A172 (cell line): ENCODE measurements at places on chromosomes 1 and 21.
A peak's percentile ranks its signal among the peaks of the same experiment; 100 is the strongest.

DNA sequence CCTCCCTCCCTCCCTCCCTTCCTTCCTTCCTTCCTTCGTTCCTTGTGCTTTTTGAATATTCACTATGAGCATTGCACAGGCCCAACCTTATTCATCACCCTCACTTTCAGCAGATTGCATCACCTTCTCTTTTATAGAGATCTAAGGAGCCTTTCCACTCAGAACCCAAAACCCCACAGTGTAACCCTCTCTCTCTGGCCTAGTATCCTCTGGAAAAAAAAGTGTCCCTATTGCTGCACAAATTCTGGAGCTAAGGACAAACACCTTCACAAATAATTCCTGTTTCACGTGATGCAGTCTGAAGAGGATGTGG lies 25.6 kb downstream of the OR10J5 start:
- no peak for DNase-seq

DNA sequence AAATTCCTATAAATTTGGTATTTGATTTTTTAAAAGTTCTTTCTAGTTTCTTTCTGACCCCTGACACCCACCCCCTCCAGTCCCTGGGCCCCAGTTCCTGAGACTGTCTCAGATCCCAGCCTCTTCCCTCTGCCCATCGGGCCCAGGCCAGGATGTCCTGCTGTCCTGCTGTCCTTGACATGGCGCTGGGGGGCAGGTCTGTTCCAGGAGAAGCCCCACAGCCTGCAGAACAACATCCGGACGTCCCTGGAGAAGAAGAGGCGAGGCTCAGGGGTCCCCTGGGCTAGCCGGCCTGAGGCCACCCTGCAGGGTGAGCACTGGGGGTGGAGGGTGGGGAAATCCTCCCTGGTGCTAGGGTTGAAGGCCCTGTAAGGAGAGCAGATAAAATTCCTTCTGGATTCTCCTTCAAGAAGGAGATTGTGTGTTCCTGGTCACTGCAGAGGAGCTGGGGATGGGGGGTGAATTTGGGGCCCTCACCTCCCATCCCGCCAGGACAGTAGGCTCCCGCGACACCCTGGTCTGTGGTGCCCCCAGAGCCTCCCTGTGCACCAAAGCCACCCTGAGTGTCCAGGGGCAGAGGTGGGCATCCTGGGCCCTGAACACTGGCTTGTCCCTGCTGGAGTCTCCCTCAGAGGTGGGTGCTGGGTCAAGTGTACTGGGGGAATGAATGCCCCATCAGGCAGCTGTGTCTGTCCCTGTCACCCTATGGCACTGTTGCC lies 45.0 kb downstream of the DISP3 start:
- no peak for DNase-seq

GRCh38 chr1:83741770-83742169 lies 257.2 kb downstream of the TTLL7 start:
- DNase-seq: no peak

- peak; percentile 97 for DNase-seq
Measured at GRCh38 chr21:42047821-42048613, 23.1 kb upstream of the UMODL1 start.

- DNase-seq: no peak
Measured at GRCh38 chr1:170929412-170929834, 5.9 kb upstream of the MROH9 start.

DNA sequence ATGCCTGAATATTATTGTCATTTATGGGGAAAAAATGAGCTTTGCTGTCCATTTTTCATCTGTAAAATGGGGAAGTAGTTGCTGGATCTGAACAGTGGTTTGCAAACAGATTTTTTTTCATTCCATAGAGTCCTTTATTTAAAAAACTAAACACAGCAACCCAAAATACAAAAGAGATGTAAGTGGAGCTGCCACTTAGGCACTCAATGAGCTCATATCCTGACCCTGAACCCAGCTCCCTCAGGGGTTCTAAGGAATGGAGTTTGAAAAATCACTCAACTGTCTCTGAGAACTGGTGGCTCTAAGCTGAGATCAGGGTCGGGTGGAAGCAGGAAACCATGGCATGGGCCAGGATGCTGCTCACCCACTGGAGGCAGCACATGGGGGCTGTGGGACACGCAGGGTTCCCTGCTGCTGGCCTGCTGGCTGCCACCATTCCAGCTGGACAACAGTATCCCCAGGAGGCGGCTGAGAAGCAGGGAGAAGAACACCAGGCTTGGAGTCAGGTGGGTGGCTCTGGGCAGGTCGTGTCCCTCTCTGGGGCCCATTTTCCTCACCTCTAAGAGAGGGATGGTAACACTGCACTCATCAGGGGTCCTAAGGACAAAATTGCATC lies 9.6 kb upstream of the ECE1 start:
- no peak for DNase-seq

DNA sequence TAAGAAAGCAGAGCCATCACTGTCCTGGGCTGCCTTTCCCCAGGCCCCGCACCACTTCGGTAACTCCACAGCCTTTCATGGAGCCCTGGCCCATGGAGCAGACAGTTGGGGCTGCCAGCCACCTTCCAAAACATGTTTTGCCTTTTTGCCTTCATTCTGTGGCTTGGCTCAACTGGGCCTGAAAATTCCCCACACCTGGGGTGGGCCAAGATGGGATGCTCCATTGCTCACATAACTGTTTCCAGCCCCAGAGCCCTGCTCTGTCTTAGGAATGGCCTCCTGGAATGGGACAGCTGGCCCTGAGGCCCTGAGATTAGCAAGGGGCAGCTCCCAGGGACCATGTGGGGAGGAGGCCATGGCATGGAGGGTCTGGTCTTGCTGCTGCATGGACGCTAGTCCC lies 10.9 kb upstream of the PRELP start:
- DNase-seq: no peak

DNA sequence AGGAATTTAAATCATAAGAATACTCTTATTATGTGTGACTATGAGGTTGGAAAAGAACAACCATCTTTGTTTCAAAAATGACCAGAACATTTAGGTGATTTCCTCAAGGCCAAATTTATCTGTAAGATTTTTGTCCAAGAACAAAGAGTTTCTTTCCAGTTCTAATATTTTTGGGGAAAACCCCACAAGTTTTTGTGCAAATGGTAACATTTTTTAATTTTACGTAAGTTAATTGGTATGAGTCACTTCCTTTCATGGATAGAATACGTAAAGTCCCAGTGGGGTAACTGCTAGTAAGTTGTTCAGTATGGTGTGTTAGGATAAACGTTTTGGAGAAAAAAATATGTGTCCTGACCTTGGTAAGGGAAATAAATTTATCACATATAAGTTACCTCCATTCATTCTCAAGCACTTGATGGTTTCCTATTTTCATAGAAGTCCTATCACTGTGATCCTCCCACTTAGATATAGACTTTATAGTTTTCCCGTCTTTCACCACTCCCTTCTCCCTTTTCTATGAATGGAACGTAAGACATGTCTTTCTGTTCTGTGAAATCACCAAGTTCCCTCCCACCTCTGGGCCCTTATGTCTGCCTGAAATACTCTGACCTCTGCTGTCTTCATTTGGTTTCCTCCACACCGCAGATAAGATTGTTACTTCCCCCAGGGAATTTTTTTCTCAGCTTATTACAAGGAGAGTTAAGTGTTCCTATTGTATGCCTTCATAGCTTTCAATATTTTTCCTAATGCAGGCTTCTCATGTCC lies 34.9 kb upstream of the TSNAX start:
- peak; percentile 49 for DNase-seq

- DNase-seq: no peak
Measured at GRCh38 chr1:221611656-221612046, 130.2 kb downstream of the DUSP10 start.

GRCh38 chr1:171911506-171911905 lies 70.2 kb downstream of the DNM3 start:
- peak; percentile 29 for DNase-seq

- DNase-seq: peak; percentile 57
Measured at GRCh38 chr1:230632273-230632873, 9.9 kb upstream of the COG2 start.

DNA sequence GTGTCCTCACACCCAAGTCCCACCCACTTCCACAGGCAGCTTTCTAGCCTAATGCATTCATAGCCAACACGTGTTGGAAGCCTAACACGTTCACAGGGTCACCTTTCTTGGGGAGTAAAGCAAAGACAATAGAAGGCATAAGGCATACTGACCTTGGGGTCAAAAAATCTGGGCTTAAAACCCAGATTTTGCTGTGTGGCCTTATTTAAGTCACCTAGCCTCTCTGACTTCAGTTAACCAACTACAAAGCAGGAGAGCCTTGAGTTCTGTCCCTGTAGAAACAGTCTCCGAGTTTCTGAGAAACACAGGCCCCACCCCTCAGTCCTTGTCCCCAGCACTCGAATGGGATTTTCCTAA lies 1.4 kb downstream of the TNNT2 start:
- DNase-seq: no peak

DNA sequence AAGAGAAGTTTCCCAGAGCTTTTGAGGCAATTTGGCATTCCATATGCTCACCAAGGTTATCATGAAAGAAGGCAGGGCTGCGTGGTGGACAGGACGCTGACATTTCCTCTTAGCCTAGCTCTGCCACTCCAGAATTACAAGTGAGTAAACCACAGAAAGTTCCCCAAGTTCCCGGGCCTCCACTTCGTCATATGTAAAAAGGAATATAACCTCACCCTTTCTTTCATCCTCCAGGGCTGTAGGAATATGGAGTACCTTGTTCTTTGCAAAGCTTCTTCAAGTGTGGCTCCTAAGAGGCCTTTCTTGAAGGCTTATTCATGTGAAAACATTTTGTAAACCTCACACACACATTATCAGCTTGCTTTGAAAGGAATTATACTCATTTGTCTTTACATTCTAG lies 210.2 kb downstream of the GREM2 start:
- no peak for DNase-seq

- DNase-seq: no peak
Measured at GRCh38 chr1:7680955-7681268, 90.2 kb upstream of the VAMP3 start.

DNA sequence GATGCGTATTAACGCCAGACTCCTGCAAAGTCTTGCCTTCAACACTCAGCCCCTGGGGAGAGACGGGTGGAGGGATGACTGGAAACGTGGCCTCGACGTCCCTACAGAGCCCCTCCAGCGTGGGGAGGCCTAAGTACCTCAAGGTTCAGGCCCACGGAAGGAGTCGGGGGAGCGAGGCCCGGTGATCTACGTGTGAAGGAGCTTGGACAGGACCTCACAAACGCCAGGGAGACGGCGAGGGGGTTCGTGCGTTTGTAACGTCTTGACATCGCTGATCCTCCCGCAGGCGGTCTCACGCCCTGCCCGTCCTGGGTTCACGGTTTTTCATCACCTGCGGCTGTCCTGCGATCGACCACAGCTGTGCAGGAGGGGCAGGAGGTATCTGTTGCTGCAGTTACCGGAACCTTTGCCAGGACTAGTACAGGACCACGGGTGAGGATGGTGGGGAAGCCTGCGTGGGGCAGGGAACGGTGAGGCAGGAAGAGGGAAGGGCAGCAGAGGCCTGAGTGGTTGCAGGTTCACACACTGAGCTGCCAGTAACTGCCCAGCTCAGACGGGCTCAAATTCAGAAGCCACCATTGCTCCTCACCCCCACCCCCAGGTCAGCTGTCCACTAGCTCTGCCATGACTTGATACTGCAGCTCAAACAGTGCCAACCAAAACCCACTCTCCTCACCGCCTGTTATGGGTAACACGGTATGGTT lies 889 bp upstream of the CCNL2 start:
- no peak for DNase-seq

DNA sequence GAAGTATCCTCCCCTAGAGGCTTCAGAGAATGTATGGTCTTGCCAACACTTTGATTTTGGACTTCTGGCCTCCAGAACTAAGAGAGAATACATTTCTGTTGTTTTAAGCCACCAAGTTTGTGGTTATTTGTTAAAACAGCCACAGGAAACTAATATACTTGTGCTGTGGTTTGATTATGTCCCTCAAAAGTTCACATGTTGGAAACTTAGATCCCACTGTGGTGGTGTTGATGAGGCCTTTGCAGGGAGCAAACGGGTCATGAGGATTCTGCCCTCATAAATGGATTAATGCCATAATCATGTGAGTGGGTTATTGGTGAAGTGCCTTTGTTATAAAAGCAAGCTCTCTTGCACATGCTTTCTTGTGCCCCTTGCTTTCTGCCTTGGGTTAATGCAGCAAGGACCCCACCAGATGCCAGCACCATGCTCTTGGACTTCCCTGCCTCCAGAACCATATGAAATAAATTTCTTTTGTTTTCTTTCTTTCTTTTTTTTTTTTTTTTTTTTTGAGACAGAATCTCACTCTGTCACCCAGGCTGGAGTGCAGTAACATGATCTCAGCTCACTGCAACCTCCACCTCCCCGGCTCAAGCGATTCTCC lies 157.3 kb downstream of the CLIC6 start:
- no peak for DNase-seq

DNA sequence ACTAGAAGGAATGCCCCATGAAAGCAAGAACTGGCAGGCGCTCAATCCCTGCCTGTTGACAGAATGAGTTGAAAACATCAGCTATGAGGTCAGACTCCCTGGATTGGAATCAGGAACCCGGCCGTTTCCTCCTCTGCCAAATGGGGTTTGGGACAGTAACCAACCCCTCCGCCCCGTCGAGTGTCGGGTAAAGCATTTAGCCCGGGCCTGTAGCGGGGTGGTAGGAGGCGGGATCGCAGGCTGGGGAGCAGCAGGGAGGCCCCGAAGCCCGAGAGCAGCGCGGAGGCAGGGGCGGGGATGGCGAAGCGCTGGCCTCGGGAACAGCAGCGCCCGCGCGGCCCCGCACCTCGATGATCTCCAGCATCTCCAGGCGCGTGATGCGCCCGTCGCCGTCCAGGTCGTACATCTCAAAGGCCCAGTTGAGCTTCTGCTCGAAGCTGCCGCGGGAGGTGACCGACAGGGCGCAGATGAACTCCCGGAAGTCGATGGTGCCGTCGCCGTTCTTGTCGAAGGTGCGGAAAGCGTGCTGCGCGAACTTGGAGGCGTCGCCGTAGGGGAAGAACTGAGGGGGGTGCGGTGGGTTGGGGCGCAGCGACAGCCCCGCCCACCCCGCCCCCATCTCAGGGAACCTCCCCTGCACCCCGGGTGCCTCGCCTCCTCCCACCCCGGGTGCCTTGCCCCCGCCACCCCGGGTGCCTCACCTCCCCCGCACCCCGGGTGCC lies 7.5 kb downstream of the HPCAL4 start:
- DNase-seq: no peak

- DNase-seq: no peak
Measured at GRCh38 chr1:160707236-160708064, 4.2 kb downstream of the CD48 start.

GRCh38 chr1:178098262-178098661 lies 4.4 kb downstream of the RASAL2 start:
- no peak for DNase-seq

GRCh38 chr1:173954179-173954578 lies 37.1 kb upstream of the SERPINC1 start:
- no peak for DNase-seq

DNA sequence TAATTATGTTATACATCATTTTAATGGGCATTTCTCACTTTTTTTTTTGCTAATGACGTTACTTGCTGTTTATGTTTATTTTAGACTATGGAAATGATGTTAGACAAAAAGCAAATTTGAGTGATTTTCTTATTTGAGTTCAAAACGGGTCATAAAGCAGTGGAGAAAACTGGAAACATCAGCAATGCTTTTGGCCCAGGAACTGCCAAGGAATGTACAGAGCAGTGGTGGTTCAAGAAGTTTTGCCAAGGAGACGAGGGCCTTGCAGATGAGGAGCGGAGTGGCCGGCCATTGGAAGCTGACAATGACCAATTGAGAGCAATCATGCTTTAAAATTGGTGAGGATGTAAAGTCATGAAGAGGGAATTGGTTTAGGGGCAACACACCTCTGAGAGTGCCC lies 32.1 kb upstream of the KCNE2 start:
- no peak for DNase-seq

GRCh38 chr1:113976609-113977278 lies 2.5 kb upstream of the OLFML3 start:
- no peak for DNase-seq

- DNase-seq: no peak
Measured at GRCh38 chr1:228006786-228007048, at the start of gene WNT3A. TSS of gene WNT3A (plus strand) at chr1:228006998. CDS start at chr1:228007129, 131 bp downstream.

GRCh38 chr1:65469126-65469888 lies 48.8 kb downstream of the LEPR start:
- DNase-seq: no peak
